ENCODE measurements at places on chromosomes 1 and 21.

DNA sequence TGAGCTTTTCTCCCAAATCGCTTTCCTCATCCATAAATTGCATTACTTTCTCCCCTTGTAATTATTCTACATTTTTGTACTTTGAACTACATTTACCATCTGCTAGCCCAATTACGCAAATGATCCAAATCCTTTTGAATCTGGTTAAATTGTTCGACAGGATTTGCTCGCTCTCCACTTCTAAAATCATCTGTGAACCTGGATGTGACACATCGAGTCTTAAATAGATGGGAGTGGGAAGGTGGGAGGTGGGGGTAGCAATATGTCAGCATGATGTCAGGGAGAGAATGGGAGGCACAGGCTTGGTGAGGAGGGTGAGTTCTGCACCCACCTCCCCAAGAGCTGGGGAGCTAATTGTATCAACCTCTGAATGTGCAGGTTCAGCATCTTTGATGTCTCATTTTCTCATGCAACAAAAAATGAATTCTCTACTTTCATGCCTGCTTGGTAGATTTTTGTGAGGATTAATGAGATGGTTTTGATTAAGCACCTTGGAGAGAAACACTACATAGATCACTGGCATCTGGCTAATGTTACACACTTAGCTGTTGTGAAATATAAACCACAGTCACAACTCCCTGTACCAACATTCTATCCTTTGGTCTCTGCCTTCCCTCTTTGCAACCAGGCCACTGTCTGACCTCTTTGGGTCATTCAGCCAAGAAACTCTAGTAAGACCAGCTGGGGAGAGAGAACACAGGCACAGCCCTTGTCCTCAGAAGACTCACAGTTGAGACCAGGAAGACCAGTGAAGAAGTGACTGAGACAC lies 165.1 kb downstream of the DAB1 start:
- DNase-seq, result no peak

GRCh38 chr1:46521414-46521813 lies 30.0 kb downstream of the KNCN start:
- no peak for DNase-seq

- DNase-seq, result no peak
Observed at GRCh38 chr1:22141554-22142314, 1.2 kb downstream of the WNT4 start.

DNA sequence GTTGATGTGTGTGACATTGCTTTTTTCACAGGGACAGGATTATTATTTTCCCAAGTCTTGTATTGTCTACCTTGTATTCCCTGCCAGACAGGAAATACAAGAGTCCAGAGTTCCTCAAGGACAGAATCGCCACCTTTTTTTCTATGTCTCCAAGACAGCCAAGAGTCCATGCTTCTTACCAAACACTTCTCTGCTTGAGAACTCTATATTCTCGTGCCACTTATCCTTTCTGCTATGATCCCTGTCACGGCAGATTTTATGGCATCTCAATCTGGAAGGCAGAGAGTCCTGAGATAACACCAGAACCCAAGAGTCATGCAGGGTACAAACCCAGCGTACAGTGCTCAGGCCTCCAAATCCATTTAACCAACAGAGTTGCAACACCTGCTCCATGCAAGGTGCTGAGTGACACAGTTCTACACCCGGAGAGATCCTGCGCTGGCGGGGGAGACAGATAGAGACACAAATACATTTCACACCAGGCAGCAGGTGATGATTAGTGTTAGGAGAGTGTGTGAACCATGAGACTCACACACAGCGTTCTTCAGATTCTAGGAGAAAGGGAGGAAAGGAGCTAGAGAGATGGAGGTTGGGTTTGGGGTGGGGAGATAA lies 107.6 kb downstream of the NAV1 start:
- no peak for DNase-seq

GRCh38 chr21:23008601-23009202 lies 2010.5 kb downstream of the NCAM2 start:
- DNase-seq, result no peak

DNA sequence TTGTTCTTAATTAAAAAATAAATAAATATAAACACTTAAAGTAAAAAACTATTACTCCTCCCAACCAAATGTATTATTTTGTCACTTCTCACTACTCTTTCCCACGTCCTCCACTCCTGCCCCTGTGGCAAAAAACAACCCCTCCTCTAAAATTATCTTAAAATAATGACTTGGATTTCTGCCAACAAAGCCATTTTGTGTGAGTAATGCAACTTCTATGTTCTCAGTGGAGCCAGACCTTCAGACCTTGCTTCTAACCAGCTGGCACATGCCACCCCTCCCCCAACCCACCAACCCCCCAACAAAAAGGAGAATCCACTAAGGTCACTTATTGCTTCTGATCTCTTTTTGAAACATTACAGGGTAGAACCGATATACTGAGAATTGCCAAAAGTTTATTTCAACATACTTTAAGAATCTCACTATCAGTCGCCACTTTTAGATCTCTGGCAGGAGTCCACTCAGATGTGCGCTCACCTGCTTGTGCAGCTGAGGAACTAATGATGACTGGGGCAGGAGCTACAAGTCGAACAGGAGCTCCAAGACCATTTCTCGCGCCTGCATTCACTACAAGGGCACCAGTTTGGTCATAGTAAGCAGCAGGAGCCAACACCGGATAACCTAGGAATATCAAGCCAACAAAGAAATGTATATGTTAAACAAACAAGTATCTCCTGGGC lies 58.3 kb upstream of the SDC3 start:
- no peak for DNase-seq

- no peak for DNase-seq
Observed at GRCh38 chr1:81437213-81437612, 363.5 kb upstream of the ADGRL2 start.

- DNase-seq, result no peak
Observed at GRCh38 chr1:109923131-109923945, 12.7 kb downstream of the CSF1 start.

GRCh38 chr1:182707122-182707521 lies 22.7 kb upstream of the RGS8 start:
- DNase-seq, result peak; percentile 69

- DNase-seq, result no peak
Observed at GRCh38 chr21:45578176-45578801, 36.0 kb upstream of the SLC19A1 start.

DNA sequence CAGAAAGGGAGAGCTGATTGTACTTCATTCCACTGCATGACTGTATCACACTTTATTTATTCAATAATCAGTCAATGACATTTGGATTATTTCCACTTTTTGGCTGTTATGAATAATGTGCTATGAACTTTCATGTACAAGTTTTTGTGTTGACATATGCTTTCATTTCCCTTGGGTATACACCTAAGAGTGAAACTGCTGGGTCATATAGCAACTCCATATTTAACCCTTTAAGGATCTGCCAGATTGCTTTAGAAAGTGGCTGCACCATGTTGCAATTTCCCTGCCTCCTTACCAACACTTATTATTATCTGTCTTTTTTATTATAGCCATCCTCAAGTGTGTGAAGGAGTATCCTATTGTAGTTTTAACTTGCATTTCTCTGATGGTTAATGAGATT lies 108.8 kb upstream of the KCNK1 start:
- no peak for DNase-seq

GRCh38 chr1:219806020-219806419 lies 122.3 kb downstream of the SLC30A10 start:
- DNase-seq, result no peak

DNA sequence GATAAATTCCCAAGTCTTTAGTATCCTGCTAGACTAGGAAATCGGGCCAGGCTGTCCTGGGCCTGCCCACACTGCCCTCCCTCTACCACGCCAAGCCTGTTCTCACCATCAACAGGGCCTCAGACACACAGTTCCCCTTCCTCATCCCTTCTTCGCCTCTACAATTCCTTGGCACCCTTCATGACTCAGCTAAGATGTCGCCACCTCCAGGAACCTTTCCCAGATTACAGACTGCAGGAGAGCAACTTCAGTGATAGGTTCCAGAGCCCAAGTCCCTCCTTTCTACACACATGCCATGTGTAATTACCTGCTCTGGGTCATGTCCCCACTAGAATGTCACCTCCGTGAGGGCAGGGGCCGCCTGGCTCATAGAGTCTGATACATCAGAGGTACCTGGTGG lies 3.3 kb downstream of the RIMS3 start:
- DNase-seq, result no peak

- no peak for DNase-seq
Observed at GRCh38 chr1:240823357-240823756, 211.4 kb upstream of the GREM2 start.

GRCh38 chr1:74690364-74690696 lies 16.7 kb upstream of the ERICH3 start:
- no peak for DNase-seq

DNA sequence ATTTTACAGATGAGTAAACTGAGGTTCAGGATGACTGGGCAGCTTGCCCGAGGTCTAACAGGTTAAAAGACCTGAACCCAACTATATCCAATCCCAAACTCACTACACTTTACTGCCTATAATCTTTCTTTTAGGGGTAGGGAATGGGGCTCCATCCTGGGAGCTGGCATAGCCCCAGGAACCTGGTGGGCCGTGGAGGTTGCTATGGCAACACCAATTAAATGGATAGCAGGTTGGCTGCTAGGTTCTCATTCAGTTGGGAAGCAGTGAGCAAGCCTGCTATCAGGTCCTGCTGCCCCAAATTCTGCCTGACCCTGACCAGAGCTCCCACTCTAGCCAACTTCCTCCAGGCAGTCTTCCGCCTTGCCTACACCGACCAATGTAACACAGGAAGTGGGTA lies 40.9 kb downstream of the LRP8 start:
- DNase-seq, result no peak

GRCh38 chr1:234942012-234942332 lies 186.7 kb downstream of the TOMM20 start:
- DNase-seq, result no peak

DNA sequence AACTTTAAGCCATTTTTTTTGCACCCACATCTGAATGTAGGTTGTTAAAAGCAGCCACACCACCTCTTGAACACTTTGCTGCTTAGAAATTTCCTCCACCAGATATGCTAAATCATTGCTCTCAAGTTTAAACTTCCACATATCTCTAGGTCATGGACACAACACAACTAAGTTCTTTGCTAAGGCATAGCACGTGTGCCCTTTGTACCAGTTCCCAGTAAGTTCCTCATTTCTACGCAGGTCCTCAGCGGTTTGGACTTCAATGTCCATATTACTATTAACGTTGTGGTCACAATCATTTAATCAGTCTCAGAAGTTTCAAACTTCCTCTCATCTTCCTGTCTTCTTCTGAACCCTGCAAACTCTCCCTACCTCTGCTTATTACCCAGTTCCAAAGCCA lies 661.6 kb upstream of the PKN2 start:
- DNase-seq, result no peak

- no peak for DNase-seq
Observed at GRCh38 chr1:219724440-219724839, 111.5 kb upstream of the ZC3H11B start.

DNA sequence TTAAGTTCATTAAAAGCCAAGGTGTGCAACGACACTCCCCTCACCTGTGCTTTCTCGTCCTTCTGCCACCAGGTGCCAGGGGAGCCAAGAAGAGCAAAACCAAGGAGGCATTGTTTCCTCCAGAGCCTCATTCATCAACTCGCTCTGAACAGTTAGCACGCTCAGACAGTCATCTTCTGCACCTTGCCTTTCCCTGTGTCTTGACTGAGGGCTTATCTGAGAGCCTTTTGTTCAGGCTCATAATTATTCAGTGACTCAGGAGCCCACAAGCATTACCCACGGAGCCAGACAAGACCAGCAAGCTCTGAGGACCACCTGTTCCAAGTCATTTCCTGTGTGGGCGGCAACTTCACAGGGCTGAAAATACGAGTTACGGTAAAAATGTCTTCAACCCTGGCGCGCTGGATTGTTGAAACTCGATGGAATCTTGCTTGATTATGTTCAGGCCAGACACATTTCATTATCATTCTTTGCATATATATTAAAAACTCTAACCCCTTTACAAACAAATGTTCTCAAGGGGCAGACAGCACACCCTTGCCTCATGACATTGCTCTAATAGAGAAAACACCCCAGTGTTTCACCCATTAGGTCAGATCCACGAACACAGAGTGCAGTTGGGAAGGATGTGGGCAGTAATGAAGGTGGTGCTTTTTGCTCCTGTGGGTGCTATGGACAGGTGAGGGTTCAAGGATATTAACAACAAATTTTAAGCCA lies 89.7 kb upstream of the RUNX1 start:
- DNase-seq, result no peak

GRCh38 chr1:111399792-111400610 lies 27.5 kb downstream of the OVGP1 start:
- peak; percentile 30 for DNase-seq

GRCh38 chr1:73901738-73902137 lies 296.2 kb downstream of the LRRIQ3 start:
- no peak for DNase-seq

GRCh38 chr1:212557739-212558692 lies 50.5 kb upstream of the ATF3 start:
- peak; percentile 40 for DNase-seq

- no peak for DNase-seq
Observed at GRCh38 chr1:75811211-75811981, 14.7 kb downstream of the MSH4 start.

DNA sequence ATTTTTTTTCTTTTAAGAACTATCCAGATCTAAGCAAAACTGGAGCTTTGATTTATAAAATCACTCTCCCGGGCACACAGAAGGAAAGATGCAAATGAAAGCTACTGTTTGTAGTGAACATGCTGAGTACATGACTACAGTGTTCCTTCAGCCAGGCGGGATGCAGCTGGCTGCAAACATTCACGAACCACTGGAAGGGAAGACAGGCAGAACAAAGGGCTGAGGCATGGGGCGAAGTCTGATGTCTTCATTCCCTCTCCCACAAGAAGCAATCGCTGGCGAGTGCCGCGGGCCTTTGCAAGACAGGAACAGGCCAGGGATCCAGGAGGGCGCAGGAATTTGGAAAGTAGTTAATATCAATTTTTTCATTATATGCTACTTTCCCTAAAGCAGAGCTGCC lies 257.9 kb upstream of the AJAP1 start:
- DNase-seq, result no peak

- DNase-seq, result no peak
Observed at GRCh38 chr1:186760446-186760845, 68.3 kb upstream of the PLA2G4A start.

DNA sequence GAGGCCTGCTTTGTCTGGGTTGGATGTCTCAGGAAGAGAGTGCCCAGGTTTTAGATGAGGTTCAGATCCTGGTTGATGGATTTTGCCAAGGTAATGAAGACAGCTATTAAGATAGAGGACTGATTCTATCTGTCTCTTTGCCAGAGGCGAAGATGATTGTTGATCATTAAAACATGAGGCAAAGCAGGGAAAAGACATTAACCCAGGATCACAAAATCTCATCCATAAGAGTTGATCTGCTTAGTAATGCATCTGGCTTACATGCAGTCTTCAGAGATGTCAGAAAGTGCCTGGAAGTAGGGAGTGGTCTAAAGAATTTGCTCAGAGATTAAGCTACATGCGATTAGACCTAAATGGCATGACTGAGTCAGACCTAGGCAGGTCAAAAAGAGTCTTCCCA lies 229.6 kb upstream of the PLD5 start:
- DNase-seq, result no peak

- no peak for DNase-seq
Observed at GRCh38 chr21:28723646-28724045, 269.0 kb downstream of the LTN1 start.

- DNase-seq, result no peak
Observed at GRCh38 chr1:116587501-116588227, 16.8 kb upstream of the CD58 start.

- no peak for DNase-seq
Observed at GRCh38 chr1:69661686-69662085, 94.0 kb downstream of the LRRC7 start.
